Nephron progenitor cell (in vitro differentiated cells): ENCODE measurements at places on chromosomes 3 and 15.

DNA sequence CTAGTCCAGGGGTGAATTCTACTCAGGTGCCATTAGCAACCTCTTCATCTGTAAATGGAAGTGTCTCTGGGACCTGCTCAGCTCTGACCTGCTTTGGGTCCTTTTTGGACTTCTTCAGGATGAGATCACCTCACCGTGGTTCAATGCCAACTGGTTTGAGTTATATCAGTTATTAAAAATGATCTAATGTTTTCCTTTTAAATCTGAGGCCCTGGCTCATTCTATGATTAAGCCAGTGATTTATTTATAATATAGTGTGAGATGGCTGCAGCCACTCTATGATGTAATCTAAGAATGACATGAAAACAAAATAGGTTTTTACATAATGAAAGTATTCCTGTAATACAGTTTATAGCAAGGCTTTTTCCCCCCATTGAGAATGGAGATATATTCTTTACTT, 79.4 kb downstream of the LPP start:
- DNase-seq, result no peak

DNA sequence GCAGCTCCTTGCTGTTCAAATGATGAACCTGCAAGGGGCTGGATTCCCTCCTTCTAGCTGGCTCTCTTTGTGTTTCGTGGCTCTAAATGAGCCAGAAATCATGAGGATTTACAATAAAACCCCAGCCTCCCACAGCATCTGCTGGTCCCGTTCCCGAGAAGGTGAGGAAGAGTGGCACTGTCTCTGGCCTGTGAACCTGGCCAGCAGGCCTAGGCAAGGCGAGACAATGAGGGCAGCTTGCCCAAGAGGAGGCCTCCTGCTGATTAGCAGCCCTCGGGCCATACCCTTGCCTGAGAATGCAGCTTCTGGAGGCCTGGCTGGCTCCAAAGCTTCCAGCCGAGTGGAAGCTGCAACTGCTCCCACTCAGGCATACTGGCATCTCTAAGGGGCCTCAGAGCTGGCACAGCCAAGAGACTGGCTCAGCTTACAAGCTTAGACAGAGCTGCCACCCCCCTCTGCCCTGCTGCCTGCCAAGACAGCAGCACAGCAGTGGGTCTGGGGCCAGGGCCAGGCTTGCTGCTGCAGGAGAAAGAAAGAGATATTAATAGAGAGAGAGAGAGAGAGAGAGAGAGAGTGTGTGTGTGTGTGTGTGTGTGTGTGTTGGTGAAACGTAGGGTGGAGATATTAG, 76.5 kb downstream of the HMG20A start:
- DNase-seq, result no peak

DNA sequence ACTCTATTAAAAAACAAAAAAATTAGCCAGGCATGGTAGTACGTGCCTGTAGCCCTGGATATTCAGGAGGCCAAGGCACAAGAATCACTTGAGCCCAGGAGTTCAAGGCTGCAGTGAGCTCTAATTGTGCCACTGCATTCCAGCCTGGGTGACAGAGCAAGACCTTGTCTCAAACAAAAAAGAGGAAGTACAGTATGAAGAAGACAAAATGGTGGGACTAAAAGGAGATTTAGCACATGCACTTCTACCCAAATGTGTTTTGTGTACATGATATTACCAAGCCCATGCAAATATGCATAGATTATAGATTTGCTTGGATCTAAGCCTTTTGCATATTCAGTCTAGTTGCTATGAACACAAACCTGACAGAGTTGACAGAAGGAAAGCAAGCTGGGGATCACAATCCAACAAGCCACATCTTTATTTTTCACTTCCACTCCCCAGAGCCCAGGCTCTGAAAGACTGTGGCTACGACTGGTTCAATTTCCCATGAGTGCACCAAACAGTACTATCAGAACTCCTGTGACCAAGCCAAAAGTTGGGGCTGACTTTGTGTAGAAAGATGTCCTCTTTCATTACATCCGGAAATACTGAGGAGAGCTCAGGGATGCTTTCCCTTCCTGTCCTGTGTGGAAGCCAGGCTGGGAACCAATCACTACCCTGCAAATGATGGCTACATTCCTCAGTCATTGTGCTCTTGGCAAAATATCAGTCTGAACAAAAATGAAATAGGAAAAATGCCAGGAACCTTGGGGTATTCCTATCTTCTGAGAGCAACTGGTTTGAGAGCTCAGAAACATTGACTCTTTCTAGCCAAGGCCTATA, 49.4 kb downstream of the TGM4 start:
- no peak for DNase-seq

- peak; percentile 10 for DNase-seq
Measured at GRCh38 chr3:117059067-117059955, 349.7 kb downstream of the TUSC7 start.

DNA sequence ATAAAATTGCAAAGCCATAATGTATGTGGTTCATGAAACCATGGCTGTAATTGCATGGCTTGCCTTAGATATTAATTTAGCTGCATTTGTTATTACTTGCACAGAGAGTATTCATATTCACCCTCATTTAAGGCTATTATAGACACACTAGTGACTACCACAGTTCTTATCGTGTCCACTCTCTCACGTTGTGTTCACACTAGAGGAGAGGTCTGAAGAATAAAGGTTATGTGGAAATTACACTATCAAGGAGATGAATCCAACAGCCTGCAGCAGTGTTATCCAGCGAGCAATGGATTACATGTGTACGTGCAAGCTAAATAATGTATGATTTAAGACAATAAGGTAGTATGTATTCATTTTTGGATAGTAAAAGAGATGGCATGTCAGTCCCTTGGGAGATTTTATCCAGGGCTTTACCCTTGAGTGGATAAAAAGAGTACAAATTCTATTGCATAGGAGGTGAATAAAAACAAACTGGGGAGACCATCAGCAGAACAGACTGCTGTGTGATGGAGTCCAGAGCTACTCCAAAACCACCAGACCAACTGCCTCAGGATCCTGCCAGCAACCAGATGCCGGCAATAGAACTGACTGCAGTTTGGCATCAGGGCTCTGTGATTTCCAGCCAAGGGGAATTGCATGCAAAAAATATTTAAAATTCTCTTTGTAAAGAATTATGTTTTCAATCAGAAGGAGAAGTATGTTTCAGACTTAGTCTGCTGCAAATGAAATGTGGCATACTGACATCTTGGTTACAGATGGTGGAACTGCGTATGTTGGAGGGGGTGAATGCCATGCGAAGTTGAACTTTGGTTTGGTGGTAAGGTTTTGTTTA, 146.6 kb downstream of the RBMS3 start:
- no peak for DNase-seq

GRCh38 chr3:125381743-125382142, 6.6 kb upstream of the ZNF148 start:
- no peak for DNase-seq

GRCh38 chr3:128486681-128487537, 6.1 kb downstream of the GATA2 start:
- DNase-seq, result peak; percentile 50

DNA sequence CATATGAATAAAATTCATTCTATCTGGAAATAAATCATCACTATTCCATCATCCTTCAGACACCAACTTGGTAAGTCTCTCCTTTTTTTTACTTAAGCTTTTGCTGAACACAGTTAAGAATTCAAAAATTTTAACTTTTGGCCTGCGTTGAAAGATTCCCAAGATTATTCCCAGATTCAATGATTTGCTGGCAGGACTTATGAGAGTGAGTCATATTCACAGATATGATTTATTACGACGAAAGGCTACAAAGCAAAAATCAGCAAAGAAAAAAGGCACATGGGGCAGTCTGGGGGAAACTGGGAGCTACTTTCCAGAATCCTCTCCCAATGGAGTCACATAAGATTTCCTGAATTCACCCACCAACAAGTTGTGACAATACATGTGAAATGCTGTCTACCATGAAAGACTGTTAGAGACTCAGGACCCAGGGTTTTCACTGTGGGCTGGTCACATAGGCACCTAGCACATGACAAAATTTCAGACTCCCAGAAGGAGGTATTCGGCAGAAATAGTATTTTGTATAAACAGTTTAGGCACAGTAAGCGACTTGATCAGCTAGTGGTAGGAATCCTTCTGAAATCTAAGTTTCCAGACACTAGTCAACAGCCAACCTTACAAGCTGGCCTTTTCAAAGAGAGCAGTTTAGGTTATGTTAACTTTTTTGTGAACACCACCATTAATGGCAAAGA, 82.1 kb downstream of the DLG1 start:
- DNase-seq, result no peak

DNA sequence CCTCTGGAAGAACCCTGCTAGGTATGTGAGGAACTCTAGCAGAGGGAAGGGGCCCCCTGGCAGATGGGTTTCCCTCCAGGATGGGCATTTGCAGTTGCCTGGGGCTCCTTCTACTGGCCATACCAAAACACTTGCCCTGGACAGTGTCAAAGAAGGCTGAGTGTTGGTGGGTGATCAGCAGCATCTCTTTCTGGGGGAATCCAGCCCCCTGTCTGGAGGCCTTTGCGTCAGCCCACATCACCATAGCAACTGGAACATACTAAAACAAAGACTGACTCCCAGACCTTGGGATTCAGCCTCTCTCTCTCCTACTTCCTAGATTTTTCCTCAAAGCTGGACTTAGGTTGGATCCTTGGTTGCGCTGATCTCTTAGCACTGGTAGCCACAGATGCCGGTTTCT, 8.1 kb downstream of the CEMIP start:
- no peak for DNase-seq

DNA sequence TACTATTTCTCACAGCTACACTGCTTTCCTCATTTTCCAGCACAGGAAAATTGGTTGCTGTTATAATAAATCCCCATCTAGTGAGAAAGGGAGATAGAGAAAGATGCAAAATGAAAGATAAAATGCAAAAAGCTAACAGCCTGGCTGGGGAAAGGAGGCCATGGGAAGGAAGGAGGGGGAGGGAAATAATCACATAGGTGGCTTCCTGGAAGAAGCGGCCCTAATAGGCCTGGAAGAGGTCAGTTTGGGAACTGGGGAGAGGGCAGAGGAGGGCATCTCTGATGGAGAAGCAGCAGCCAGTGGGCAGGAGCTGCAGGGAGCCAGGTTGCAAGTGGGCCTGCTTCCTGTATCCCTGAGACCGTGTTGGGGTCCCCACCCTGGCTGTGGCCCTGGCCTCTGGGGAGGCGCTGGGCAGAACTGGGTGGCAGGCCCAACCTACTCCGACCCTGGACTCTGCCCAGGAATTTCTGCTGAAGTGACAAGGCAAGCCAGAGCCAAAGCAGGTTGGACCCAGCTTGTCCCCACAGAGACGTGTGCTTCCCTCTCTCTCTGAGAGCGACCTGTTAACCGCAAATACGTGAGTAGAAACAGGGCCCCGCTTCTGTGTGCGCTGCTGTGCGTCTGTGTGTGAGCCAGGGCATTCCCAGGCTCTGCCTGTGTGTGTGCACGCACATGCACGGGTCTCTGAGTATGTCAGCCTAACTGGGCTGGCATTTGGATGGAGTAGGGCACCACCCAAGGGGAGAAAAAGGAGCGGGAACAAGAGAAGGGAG, 1.9 kb downstream of the SLC28A1 start:
- DNase-seq, result no peak

GRCh38 chr3:109926376-109926775, 589.0 kb upstream of the DPPA4 start:
- DNase-seq, result no peak

GRCh38 chr15:98968576-98968975, 39.0 kb downstream of the PGPEP1L start:
- no peak for DNase-seq

- DNase-seq, result no peak
Measured at GRCh38 chr15:81263477-81263876, 60.5 kb downstream of the STARD5 start.

DNA sequence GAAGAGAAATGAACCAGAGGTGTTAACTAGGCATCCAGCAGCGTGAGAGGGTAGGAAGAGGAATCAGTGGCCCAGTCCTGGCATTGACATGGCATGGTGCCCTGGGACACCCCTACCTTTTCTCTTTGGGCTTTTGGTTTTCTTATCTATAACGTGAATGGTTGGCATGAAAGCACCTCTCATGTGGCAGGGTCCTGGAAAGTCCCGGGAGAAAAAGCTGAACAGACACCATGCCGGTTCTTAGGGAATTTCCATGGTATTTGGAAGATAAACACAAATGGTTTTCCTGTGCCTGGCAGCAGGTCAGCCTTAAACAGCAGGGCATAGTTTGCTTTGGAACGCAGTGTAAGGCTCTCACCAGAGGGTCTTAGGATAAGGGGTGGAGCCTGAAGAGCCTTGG, 15.4 kb downstream of the ARNT2 start:
- DNase-seq, result no peak

DNA sequence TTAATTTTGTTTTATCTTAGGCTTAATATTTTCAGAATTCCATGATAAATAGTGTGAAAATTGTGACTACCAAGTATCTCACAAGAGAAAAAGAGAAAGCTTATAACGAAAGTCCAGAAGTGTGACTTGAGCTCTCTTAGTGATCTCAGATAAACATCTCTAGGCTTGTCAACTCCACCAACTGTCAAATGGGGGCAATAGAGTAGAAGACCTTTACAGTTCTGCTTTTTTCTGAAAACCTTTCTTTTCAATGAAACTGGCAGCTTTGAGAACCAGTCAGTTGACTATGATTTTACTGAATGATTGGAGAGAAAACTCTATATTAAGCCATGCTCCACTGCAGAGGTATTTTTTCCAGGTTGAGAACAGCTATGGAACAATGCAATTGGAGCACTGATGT, 119.2 kb upstream of the TP63 start:
- DNase-seq, result no peak

GRCh38 chr3:114841515-114841914, 305.6 kb downstream of the ZBTB20 start:
- DNase-seq, result no peak

DNA sequence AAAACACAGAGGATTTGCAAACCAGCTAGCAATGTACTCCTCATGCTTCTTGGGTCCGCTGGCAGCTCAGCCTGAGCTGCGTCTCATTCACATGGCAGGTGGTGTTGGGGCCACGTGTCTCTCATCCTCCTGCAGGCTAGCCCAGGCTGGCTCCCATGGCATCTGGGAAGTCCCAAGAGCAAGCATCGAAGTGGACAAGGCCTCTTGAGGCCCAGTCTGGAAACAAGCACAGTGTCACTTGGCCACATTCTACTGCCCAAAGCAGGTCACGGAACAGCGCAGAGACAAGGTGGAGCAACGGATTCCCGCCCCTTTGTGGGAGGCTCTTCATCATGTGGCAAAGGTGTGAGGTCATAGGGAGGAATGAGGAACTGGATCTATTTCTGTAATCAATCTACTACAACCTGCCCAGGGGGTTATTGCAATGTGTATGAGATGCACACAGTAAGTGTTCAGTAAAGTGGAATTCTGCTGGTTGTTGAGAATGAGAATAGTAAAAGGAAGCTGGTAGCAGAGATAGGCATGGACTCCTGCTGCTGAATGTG, 128.3 kb downstream of the TPRA1 start:
- no peak for DNase-seq

- DNase-seq, result no peak
Measured at GRCh38 chr3:177730814-177731213, 533.5 kb upstream of the TBL1XR1 start.

- no peak for DNase-seq
Measured at GRCh38 chr3:99845999-99846398, 28.3 kb downstream of the CMSS1 start.

- DNase-seq, result no peak
Measured at GRCh38 chr15:50028326-50028725, 90.7 kb downstream of the ATP8B4 start.

- no peak for DNase-seq
Measured at GRCh38 chr3:9902372-9903237, at the start of gene IL17RE. TSS of gene IL17RE (plus strand) at chr3:9902848. CDS start at chr3:9902933, 85 bp downstream.

- DNase-seq, result peak; percentile 27
Measured at GRCh38 chr3:173371848-173372487, 25.6 kb upstream of the NLGN1 start.
